ENCODE measurements at places on chromosomes 12 and 14. TPM values are rescaled to one million over a fixed set of nuclear protein-coding genes. Genes with fewer than 3 reads are reported as not detected.
A peak's percentile ranks its signal among the peaks of the same experiment; 100 is the strongest.

GRCh38 chr12:22881878-22882385, 257.0 kb downstream of the ETNK1 start:
- no peak for DNase-seq

GRCh38 chr12:42691991-42692557, 102.5 kb upstream of the PRICKLE1 start:
- no peak for DNase-seq

DNA sequence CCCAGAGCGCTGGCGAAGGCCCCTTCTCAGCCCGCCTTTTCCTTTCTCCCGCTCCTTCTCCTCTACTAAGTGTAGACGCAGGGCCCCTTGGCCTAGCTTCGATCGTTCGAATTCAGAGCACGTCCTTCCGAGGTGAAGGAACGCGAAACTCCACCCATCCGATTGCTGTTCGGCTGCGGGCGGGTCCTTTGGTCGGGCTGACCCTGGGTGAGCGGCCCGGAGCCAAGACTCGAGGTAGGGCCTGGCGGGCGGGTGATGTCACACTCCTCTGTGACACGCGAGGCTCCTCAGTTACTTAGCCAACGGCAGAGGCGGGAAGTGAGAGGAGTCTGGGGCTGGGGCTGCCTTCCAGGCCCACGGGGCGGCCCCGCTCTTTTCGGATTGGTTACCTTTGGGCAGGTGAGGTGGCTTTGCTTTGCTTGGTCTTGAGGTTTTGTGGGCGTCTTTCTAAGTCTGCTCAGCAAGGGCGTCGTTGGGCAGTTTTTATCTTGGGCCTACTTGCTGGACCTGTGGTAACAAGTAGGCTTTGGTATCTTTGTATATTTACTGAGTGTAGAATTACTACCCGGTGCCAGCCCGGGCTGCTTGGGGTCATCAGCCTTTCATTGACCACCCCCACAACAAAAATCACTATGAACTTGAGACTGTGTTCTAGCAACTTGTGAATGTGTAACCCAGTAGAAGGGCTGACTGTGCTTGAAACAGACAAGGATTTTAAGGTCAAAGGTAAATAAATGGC, 694 bp downstream of the TMBIM6 start:
- DNase-seq, result peak; percentile 37

GRCh38 chr12:26238341-26239121, 43.2 kb downstream of the SSPN start:
- DNase-seq, result no peak

GRCh38 chr12:124869059-124869665, 5.5 kb upstream of the SCARB1 start:
- DNase-seq, result no peak

DNA sequence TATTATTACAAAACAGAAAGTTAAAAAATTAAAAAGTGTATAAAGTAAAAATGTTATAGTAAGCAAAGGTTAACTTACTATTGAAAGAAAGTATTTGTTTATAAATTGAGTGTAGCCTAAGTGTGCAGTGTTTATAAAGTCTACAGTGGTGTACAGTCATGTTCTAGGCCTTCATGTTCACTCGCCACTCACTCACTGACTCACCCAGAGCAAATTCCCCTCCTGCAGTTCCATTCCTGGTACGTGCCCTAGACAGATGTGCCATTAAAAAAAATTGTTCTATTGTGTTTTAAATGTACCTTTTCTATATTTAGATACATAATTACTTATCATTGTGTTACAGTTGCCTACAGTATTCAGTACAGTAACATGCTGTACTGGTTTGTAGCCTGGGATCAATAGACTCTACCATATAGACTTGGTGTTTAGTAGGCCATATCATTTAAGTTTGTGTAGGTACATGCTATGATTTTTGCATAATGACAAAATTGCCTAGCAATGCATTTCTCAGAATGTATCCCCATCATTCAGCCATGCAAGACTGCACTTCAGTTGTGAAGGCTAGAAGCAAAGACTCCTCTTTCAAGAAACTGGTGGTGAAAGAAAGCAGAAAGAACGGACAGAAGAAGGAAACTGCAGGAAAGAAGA, 100.6 kb downstream of the DACT1 start:
- DNase-seq, result peak; percentile 76

DNA sequence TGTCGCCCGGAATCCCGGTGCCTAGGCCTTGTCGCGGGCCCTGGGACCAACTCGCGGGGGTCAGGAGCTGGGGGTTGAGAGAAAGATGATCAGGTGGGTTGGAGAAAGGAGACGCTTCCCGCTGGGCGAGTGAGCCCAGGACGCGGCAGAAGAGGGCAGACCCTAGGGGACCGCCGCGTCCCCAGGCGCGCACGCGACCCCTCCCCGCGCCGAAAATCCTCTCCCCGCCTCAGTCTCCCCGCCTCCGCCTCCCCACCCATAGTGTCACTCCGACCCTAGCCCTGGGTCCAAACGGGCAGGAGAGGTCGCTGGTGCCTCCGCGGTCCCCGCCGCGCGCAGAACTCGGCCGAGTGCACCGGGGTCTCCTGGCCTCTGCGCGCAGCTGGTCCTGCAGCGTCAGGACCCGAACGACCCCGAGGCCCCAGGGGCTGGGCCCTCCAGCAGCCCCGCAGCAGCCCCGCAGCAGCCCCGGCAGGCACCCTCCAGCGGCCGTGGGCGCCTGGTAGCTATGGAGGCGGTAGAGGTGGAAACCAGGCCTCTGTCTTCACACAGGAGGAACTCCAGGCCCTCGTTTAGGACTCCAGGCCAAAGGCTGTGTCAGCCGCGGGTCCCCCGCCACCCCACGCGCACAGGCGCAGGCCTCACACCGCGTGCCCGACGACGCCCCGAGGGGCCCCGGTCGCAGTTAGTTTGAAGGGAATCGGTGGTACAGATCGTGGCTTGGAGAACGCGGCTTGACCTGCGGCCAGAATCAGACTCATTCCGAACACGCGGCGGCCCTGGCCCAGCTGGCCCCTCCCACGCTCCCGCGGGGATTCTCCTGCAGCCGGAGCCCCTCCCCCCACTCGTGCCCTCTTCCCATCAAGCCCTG, 60.1 kb upstream of the EIF5 start:
- DNase-seq, result no peak

DNA sequence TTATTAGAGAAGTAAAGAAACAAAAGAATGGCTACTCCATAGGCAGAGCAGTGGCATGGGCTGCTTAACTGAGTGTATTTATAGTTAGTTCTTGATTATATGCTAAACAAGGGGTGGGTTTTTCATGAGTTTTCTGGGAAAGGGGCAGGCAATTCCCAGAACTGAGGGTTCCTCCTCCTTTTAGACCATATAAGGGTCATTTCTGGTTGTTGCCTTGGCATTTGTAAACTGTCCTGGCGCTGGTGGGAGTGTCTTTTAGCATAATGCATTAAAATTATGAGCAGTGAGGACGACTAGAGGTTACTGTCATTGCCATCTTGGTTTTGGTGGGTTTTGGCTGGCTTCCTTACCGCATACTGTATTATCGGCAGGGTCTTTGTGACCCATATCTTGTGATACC, 40.1 kb downstream of the CCDC60 start:
- no peak for DNase-seq

GRCh38 chr14:93368996-93369712, 22.2 kb downstream of the COX8C start:
- peak; percentile 5 for DNase-seq

DNA sequence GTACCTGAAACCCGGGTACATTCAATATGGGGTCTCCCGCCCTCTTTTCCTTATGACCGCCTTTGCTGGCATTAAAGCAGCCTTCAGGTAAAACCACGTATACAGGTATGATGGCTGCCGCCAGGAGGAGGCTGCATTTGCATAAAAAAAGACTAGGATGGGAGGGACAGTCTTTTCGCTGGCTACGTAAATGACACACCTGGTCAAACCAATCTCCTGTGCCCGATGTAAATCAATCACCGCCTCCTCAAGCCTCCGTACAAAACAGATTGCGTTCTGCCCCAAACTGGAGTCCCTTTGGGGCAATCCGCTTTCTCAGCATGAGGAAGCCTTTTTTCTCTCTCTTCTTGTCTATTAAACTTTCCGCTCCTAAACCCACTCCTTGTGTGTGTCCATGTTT, 8.1 kb upstream of the ALDH1L2 start:
- DNase-seq, result no peak

DNA sequence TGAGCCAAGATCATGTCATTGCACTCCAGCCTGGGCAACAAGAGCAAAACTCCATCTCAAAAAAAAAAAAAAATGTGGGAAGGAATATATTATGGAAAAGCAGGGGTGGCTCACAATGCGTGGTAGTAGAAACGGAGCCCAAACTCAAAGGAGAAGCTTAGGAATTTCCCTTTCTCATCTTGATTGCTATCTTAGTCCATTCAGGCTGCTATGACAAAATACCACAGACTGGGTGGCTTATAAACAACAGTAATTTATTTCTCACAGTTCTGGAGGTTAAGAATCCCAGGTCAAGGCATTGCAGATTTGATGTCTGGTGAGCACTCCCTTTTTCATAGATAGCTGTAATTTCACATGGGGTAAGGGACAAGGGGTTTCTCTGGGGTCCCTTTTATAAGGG, 153.8 kb upstream of the KRR1 start:
- DNase-seq, result no peak

DNA sequence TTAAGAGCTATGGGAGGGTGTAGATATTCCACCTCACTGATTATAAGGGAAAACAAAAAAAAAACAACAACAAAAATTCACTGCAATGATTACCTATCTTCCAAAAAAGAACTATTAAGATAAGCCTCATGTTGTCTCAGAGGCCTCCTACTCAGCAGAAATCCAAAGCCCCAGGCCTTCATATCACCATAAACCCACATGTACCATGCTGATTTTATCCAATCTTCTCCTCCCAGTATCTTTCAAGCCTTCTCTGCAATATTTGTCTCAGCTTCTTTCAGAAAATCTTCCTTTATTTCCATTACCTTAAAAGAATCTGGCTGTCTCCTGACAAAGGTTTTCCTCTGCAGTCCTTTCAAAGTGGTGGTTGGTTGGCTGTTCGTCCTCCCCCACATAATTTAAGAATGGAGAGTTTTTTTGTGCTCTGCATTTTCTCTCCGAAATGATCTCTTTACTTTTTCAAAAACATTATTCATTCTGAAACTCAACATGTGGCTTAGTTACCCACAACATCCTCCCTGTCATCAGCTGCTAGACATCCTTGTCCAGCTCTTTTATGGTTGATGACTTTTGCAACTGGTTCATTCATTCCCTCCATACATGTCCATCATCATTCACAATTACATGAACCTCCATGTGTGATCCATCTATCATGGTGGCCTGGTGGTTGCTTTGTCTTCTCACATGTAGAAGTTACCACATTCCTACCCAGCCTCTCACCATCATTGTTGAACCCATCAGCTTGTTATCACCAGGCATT, 2.9 kb upstream of the EPYC start:
- no peak for DNase-seq

GRCh38 chr12:51836041-51836826, 12.3 kb downstream of the FIGNL2 start:
- no peak for DNase-seq

DNA sequence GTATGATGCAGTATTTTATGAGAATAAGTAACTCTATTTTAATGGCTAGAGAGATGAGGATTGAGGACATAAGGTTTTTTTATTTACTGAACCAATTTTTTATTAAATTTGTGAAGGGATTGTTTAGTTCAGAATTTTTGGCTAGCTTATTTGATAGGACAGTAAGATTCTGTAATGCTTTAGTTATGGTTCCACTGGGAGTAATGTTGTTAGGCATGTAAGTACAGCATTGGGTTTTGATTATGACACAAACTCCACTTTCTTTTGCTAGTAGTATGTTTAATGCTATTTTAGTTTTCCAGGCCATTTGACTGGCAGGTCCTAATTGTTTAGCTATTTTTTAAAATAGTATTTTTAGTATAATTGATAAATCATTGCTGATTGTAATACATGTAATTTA, 33.8 kb upstream of the LRRC10 start:
- DNase-seq, result no peak

DNA sequence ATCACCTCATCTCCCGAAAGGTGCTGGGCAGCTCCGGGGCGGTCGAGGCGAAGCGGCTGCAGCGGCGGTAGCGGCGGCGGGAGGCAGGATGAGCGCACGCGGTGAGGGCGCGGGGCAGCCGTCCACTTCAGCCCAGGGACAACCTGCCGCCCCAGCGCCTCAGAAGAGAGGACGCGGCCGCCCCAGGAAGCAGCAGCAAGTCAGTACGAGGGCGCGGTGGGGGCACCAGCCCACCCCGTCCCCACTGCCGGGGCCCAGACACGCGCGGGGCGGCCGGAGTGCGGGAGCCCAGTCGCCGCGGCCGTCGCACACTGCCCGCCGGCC, 862 bp downstream of the HMGA2 start:
- DNase-seq, result no peak

- peak; percentile 35 for DNase-seq
Observed at GRCh38 chr12:121036810-121037326, 2.2 kb downstream of the OASL start.

DNA sequence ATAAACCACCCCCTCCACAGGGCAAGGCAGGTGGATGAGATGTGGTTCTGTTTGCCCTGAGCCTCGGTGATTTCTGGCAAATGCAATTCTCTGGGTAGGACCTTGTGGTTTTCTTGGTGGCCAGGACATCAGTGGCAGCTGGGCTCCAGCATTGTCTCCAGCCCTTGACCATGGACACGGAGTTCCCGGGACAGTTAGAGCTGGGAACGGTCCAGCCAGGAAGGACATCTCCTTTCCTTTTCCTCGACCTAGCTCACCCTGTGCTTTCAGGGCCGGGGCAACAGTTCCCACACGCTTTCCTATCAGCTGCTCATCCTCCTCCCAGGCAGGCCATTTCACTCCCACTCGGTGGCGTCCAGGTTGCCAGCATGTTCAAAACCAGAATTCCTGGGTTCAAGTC, 9.2 kb downstream of the SERPINA4 start:
- no peak for DNase-seq

- no peak for DNase-seq
Observed at GRCh38 chr14:90760591-90761316, 55.5 kb downstream of the TTC7B start.

DNA sequence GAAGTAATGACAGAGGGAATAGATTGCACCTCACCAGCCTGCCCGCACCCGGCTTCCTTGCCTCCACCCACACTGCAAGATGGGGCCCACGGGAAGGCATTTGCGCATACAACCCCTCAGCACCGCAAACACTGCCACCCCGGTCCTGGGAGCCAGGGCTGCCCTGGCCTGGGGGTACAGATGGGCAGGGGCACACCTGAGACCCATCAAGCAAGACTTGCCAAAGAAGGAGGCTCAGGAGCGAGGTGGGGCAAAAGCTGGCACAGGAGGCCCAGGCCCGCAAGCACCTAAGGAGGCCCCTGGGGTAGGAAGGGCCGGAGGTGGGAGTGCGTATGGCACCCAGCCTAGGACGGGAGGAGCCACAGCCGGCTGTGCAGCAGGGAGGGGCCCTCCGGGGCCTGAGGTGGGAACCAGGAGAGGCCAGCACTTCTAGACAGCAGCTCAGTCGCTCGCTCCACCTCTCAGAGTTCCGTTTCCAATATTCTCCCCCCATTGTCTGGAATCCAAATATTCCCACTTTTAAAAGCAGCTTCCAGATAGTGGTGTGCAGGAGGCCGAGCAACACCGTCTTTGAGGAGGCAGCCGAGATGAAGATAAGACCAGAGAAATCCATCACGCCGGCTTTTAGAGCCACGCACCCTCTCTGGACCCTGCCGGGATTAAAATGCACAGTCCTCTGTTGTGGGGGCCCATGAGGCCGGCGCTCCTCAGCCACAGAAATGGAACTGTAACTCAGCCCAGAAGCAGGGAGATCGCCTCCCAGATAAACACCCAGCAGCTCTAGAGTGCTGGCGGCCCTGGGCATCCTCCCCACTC, 12.2 kb upstream of the C14orf180 start:
- DNase-seq, result no peak

GRCh38 chr14:38389681-38390080, 133.8 kb upstream of the CLEC14A start:
- DNase-seq, result no peak

- DNase-seq, result no peak
Observed at GRCh38 chr12:83477696-83478095, 791.0 kb downstream of the TMTC2 start.

- no peak for DNase-seq
Observed at GRCh38 chr12:69149270-69149669, 90.1 kb upstream of the CPSF6 start.

TIMELESS gene
- total RNA-seq, result 10.3 TPM
